H4 (cell line): ENCODE measurements at places on chromosomes 13 and 19.

DNA sequence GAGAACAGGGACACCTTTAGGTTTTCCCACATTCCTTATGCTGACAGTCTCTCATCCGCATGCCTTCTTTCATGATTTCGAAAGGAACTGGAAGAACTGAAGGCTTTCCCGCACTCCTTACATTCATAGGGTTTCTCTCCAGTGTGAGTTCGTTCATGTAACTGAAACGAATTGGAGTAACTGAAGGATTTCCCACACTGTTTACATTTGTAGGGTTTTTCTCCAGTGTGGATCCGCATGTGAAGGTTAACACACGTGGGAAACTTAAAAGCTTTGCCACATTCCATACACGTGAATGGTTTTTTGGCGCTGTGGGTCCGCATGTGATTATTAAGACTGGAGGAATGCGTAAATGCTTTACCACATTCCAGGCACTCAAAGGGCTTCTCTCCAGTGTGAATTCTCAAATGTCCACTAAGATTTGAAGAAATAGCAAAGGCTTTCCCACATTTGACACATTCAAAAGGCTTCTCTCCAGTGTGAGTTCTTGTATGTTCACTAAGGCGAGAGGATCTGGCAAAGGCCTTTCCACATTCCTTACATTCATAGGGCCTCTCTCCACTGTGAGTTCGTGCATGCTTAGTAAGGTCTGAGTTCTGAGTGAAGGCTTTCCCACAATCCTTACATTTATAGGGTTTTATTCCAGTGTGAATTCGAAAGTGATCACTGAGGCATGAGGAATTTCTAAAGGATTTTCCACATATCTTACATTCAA, 22.0 kb downstream of the ZNF266 start:
- no peak for DNase-seq

GRCh38 chr13:60162096-60162495, 1.6 kb downstream of the DIAPH3 start:
- no peak for DNase-seq

- peak; percentile 48 for DNase-seq
Measured at GRCh38 chr19:18418483-18419194, 559 bp upstream of the SSBP4 start.

- no peak for DNase-seq
Measured at GRCh38 chr13:30978981-30979956, 46.8 kb downstream of the TEX26 start.

- DNase-seq: no peak
Measured at GRCh38 chr19:4559569-4559968, at the start of gene SEMA6B. SEMA6B (minus strand) TSS chr19:4559684; CDS start chr19:4558457, 1,227 bp downstream.

DNA sequence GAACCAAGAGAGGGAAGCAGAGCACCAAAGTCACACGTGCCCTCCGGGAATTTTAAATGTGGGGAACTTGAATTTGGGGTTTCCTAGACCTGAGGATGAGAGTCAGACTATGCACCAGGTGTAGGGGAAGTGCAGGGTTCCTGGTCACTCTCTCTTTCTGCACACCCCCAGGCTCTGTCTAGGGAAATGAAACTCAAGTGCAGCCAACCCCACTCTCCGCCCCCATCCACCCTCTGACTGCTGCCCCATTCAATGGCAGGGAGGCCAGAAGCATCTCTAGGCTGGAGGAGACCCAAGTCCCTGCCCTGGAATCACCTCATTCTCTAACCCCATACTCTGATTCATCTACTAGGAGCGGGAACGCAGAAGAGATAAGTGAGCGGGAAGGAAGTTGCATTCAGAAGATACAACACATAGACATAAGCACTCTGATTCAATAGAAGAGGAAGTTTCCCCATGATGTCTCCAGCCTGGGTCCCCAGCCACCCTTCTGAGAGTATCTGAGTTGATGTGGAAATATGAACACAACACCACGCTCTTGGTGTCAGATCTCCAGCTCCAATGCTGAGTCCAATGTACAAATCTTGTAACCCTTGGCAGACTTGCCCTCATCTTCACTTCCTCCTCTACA, 4.7 kb upstream of the SIGLEC14 start:
- DNase-seq: no peak

DNA sequence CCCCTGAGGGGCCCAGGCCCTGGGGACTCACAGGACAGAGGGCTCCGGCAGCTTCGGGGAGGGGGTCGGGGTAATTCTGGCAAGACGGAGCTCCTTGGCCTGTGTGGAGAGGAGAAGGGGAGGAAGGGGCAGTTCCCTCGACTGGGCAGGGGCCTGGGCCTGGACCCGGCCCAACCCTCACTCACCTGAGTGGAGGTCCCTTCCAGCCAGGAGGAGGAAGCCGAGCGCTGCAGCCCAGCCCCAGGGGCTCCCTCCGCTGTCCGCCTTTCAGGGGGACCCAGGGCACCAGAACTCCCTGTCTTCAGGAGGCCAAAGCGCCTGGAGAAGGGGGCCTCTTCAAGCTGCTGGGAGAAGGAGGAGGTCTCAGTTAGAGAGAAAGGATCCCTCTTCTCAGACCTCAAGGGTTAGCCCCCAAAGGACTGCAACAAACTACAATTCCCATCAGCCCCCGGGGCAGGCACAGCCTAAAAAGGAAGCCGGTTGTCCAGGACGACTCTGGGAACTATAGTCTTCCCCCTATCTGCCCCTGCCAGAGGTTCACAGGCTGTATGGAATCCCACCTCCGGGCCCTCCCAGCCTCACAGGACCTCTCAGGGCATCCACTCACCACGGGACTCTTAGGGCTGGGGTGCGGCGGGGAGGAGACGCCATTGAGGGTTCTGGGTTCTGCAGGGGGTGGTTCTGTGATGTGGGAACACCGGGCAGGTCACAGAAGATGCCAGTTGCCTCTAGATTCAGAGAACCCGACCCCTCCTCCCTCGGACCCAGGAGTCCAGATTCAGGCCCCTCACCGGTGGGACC, 19.8 kb downstream of the EPS8L1 start:
- no peak for DNase-seq

DNA sequence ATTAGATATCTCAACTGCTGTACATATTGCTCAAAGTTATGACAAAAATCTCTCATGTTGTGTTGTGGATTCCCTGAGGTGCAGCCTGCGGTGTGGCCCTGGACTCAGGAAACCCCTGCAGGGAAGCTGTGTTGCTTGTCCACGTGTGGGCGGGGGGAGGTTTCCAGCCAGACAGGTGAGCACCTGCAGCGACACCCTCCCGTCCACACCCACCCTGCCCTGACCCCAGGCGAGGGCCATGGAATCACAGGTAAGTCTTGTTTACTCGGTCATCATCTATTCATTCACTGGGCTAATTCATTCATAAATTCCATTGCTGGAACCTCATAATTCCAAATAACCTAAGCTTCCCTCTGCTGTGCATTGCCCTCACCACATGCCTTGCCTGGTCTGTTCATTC, 14.1 kb downstream of the PLPP2 start:
- DNase-seq: no peak

DNA sequence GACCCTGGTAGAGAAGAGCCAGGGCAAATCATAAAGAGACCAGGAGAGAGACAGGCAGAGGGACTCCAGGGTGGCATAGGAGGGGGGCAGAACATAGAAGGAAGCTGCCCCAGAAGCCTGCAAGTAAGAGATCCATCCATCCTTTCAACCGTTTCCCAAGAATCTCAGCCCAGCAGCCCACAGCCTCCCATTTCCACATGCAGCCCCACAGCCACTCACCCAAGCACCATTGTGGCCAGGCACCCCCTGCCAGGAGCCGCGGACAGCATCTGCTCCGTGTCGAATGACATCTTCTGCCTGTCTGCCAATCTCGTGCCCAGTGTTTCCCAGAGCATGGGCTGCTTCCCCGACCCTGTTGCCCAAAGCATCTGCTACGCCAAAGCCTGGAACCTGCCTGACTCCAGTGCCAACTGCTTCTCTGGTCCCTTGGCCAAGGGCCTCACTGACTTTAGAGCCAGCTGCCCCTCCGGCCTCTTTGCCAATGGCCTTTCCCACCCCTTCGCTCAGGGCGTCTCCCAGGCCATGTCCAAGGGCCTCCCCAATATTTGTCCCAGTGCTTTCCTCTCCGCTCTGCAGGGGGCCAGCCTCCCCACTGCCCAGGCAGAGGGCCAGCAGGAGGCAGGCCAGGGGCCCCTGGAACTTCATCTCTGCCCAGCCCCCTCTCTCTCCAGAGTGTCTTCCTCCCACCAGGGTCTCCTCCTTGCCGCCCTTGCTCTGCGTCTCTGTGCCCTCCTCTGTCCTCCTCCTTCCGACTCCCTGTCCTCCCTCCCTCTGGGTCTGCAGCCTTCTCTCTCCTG, 420 bp downstream of the DMKN start:
- no peak for DNase-seq

GRCh38 chr13:31946091-31946770, 85.3 kb upstream of the FRY start:
- no peak for DNase-seq

GRCh38 chr13:29925457-29926097, 75.2 kb upstream of the UBL3 start:
- peak; percentile 45 for DNase-seq

DNA sequence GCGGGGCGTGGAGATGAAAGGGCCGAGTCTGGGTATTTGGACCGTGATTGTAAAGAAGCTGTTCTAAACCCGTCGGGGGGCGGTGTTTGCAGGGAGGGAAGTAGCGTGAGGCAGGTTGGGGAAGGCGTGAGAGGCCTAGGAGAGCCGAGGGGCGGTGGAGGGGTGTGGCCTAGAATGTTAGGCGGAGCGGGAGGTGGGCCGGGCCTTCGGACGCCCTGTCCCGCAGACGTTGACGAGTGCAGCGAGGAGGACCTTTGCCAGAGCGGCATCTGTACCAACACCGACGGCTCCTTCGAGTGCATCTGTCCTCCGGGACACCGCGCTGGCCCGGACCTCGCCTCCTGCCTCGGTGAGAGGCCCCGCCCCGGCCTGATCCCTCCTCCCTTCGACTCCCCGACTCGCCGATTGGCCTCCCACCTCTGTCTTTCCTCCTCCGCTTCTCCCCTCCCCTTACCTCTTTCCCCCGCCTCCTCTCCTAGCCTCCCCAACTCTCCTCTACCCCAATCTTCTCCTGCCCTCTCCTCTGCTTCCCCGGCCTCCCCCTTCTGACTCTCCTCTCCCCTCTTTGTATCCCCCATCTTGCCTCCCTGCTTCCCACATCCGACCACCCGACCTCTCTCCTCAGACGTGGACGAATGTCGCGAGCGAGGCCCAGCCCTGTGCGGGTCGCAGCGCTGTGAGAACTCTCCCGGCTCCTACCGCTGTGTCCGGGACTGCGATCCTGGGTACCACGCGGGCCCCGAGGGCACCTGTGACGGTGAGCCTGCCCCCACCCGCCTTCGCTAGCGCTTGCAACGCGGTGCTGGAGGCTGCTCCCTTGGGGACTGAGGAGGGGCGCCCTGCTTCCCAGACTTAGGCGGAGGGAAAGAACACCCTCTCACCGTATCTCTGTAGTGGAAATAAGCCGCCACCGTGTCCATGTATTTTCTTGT, 12.8 kb downstream of the LTBP4 start:
- DNase-seq: no peak

DNA sequence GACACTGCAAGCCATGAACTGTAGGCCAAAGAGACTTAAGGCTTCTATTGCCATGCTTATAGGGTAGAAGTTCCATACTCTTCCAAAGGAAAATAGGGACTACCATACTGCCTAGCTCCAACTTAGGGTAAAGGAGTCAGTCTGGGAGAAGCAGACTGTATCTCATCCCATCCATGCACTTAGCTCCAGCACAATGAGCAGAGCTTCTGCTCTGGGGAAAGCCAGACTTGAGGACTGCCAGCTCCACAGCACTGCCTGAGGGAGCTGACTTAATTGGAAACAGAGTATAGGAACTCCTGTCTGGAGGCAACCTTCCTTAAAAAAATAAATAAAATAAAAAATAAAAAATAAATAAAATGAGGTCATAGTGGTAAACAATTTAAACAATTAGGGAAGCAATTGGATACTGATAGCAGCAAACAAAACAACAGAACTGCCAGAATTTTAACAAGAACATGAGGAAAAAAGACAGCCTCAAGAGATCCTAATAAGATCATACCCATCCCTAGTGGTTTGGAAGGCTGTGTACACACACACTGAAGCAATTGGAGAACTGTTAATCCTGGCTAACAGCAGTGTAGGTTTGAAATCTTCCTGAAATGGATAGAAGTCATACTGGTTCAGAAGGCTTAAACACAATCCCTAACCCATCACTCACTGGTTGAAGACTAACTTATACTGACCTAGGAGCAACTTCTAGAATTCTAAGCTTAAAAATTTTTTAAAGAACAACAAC, 550.1 kb downstream of the TBC1D4 start:
- no peak for DNase-seq
